ENCODE measurements at places on chromosomes 3 and 15. TPM values are rescaled to one million over a fixed set of nuclear protein-coding genes. Genes with fewer than 3 reads are reported as not detected.

Gene CORO2B
- 12.3 TPM for total RNA-seq

Gene PAQR9
- 0.19 TPM for total RNA-seq

Gene SEMA3B
- 2.8 TPM for total RNA-seq

Gene CSPG5
- total RNA-seq = 0.19 TPM

Gene ESYT3
- 0.19 TPM for total RNA-seq

Gene GABRB3
- total RNA-seq = 0.28 TPM

Gene EPHA3
- total RNA-seq = 10.1 TPM

Gene HYAL2
- total RNA-seq = 83.6 TPM

Gene COL6A5
- not detected for total RNA-seq

Gene PLOD2
- 1,238 TPM for total RNA-seq

Gene LMLN
- 8.6 TPM for total RNA-seq

Gene ACSBG1
- total RNA-seq = not detected

Gene SKOR1
- under 0.01 TPM for total RNA-seq

Gene GCNT3
- total RNA-seq = under 0.01 TPM

Gene CLRN1
- total RNA-seq = not detected

Gene SEMA3G
- total RNA-seq = under 0.01 TPM

Gene PCYT1A
- total RNA-seq = 57.8 TPM

Gene KLF15
- 0.38 TPM for total RNA-seq

Gene SEC22A
- 68.1 TPM for total RNA-seq

Gene CTXN2
- not detected for total RNA-seq

Gene NR1I2
- total RNA-seq = not detected

Gene SLC27A2
- total RNA-seq = under 0.01 TPM

Gene KBTBD13
- not detected for total RNA-seq

Gene ADAMTS7
- total RNA-seq = 12.8 TPM

Gene ALPK3
- total RNA-seq = 3.3 TPM

Gene DUOXA2
- not detected for total RNA-seq

Gene ZNF501
- total RNA-seq = 4.5 TPM

Gene TATDN2
- 9.0 TPM for total RNA-seq

Gene LMAN1L
- total RNA-seq = not detected

Gene GABRR3
- not detected for total RNA-seq

Gene RTP3
- not detected for total RNA-seq

Gene SERINC4
- total RNA-seq = not detected

Gene SLC9A9
- total RNA-seq = 2.7 TPM

Gene RAB11A
- 166 TPM for total RNA-seq

Gene LRTM1
- not detected for total RNA-seq

Gene CCR3
- not detected for total RNA-seq

Gene KLHL24
- 26.5 TPM for total RNA-seq

Gene SEMA3F
- total RNA-seq = 1.7 TPM

Gene CRYGS
- total RNA-seq = 0.77 TPM

Gene RBP2
- total RNA-seq = not detected

Gene LSG1
- total RNA-seq = 31.6 TPM

Gene PLSCR2
- not detected for total RNA-seq

Gene BFSP2
- total RNA-seq = not detected

Gene CIAO2A
- 50.7 TPM for total RNA-seq

Gene POTEB3
- total RNA-seq = not detected

Gene ACAN
- 7.0 TPM for total RNA-seq

Gene GOLGA6L24
- not detected for total RNA-seq

Gene TMEM212
- total RNA-seq = not detected

Gene CPOX
- 50.6 TPM for total RNA-seq

Gene GJD2
- total RNA-seq = not detected

Gene SLC28A2
- total RNA-seq = not detected

Gene MFN1
- 54.1 TPM for total RNA-seq

Measured in regular cardiac myocyte (primary cell).